ENCODE measurements at places on chromosomes 1 and 21. TPM values are rescaled to one million over a fixed set of nuclear protein-coding genes. Genes with fewer than 3 reads are reported as not detected.

- no peak for DNase-seq
Observed at GRCh38 chr1:109623601-109624161, 4.0 kb downstream of the AMPD2 start.

GRCh38 chr21:41765973-41766882, 624 bp downstream of the RIPK4 start:
- no peak for DNase-seq

- DNase-seq = no peak
Observed at GRCh38 chr1:98405581-98406074, 255.9 kb upstream of the SNX7 start.

GRCh38 chr1:44642925-44643324, 31.4 kb downstream of the TMEM53 start:
- DNase-seq = no peak

GRCh38 chr1:32487182-32487581, 22.3 kb downstream of the ZBTB8B start:
- no peak for DNase-seq

DNA sequence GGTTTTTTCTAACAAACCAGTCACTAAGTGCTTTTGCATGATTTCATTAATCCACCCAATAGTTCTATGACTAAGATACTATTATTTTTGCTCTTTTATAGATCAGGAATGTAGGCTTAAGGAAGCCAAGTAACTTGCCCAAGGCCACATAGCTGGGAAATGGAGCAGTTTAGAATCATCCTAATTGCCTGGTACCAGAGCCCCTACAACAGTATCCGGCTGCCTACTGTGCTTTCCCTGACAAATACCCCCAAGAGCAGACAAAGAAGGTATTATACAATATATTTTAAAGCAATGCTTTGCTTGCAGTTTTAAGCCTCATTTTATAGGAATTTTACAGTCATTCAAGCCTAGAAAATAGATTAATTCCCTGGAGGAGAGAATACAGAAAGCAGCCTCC, 45.5 kb upstream of the RASAL2 start:
- DNase-seq = peak; percentile 71

DNA sequence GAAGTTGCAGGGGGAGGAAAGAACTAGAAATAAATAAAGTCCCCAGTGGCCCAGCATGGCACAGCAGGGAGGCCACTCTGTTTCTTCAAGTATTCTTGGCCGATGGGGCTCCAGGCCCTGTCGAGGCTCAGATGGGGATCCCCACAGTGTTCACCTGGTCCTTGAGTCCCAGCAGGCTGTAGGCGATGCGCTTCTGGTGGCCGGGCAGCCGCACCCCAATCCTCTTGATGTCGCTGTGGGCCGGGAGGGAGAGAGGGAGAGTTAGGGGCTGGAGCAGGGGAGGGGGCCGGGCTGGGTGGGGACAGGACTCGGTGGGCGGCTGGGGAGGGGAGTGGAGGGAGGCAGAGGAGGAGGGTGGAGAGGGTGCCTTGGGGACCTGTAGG, 30.8 kb downstream of the EPHA2 start:
- DNase-seq = no peak

TINAGL1 gene
- total RNA-seq = 1.5 TPM

AMY2A gene
- total RNA-seq = not detected

CLIC6 gene
- total RNA-seq = not detected

OPTC gene
- not detected for total RNA-seq
